ENCODE measurements at places on chromosomes 5 and 9.

DNA sequence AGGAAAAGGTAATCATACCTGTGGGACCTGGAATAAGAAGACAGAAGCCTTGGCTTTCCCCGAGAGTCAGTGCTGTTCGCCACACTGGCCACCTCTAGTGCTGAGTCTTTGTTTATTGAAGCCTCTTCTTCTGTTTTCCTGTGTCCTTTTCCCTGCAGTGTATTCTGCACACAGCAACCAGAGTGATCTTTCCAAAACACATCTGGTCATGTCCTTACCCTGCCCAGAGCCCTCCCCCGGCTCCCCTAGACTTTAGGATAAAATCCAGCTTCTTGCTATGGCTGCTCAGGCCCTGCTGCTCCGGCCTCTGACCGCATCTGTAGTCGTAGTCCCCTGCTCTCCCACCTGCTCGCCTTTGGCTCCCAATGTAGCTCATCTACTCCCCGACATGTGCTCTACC lies 28.3 kb downstream of the GALNT10 start:
- DNase-seq, result no peak

DNA sequence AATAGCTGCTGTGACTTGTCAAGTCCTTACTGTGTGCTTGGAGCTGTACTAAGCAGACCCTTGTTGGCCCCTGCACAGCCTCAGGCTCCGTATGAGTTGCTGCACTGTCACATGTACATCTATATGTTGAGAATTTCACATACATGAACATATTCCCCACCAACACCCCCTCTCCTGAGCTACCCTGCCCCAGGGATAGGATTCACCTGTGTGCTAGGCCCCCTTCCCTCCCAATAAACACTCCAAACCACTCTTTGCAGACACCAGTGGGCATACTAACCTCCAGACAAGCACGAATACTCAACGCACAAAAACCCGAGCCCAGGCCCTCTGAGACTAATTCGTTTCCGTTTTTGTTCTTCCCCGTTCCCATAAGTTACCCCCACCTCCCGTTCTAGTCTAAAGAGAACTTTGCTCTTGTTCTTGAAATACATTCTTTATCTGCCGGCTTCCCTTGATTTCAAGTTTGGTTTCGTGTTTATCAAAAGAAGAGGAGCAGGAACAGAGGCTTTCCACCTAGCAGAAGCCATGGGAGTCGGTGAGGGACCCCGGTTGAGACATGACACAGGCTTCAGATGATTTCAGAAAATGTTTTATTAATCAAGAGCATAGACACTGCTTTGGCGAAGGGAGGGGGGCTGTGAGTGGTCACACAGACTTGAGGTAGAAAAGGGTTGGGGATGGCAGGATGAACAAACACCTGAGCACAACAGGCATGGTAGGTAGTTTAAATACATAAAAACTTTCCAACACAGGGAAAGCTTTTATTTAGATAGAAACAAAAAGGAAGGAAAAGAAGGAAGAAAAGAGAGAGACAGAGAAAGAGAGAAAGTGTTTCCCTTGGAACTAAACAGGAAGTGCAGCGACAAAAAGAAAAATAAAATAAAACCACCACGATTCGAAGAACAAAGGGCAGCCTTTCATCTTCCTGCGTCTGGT lies 3.4 kb downstream of the HAND1 start:
- no peak for DNase-seq

- no peak for DNase-seq
Observed at GRCh38 chr9:121800376-121800775, 148.9 kb downstream of the DAB2IP start.

DNA sequence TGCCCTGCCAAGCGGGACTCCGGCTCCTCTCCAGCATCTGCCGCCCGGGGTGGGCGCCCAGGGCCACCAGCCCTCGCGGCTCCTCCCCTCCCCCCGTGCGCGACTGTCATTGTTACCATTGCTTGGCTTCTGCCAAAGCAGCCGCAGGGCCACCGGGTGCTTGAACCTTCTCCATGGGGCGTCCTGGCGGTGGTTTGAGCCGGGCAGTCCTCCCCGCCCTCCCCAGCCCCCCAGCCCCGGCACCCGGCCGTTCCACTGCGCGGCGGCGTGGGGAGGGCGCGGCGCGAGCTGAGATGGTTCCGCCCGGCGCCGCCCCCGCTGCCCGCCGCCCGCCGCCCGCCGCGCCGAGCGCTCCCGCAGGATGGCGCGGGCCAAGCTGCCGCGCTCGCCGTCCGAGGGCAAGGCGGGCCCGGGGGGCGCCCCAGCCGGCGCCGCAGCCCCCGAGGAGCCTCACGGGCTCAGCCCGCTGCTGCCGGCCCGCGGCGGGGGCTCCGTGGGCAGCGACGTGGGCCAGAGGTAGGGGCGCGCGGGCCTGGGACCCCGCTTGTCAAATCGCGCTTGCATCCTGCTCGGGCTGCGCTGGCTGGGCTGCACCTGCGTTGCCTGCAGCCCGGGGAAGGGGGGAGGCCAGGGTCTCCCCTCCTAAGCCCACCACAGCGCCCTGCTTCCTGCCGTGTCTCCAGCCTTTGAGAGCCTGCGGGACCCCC lies 34.4 kb downstream of the KCNT1 start:
- DNase-seq, result no peak

GRCh38 chr5:148922606-148923005 lies 96.2 kb downstream of the ADRB2 start:
- no peak for DNase-seq

- DNase-seq, result no peak
Observed at GRCh38 chr9:74775396-74775795, 112.3 kb downstream of the TRPM6 start.

GRCh38 chr5:92401492-92401891 lies 1018.4 kb upstream of the ARRDC3 start:
- DNase-seq, result no peak

GRCh38 chr9:136703276-136703860 lies 9.0 kb upstream of the DIPK1B start:
- DNase-seq, result no peak

GRCh38 chr9:124684169-124684568 lies 86.9 kb downstream of the NR6A1 start:
- DNase-seq, result no peak

- no peak for DNase-seq
Observed at GRCh38 chr5:68730220-68730978, 363.4 kb upstream of the SLC30A5 start.

- DNase-seq, result no peak
Observed at GRCh38 chr9:129569502-129570449, 51.1 kb downstream of the C9orf50 start.

GRCh38 chr9:37990404-37991015 lies 78.5 kb downstream of the SHB start:
- no peak for DNase-seq

GRCh38 chr9:133421615-133422542 lies at the start of gene ADAMTS13:
Gene ADAMTS13 (plus strand): TSS chr9:133422367. CDS start chr9:133422444, 77 bp downstream.
- no peak for DNase-seq

DNA sequence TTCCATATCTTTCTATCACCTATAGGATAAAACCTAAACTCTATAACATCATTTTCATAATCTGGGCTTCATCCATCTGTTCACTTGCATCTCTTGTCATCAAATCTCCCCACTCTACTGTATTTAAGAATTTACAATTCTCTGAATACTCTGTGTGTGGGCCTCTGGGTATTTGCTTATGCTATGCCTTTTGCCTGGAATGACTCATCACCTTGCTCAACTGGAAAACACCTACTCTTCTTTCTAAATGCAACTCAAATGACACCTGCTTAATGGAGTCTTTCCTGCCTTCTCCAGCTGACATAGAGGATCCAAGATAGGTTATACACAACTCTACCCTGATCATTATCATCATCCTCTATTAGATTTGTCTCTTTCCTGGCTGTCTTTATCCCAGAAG lies 421.7 kb downstream of the SPATA31D1 start:
- no peak for DNase-seq

DNA sequence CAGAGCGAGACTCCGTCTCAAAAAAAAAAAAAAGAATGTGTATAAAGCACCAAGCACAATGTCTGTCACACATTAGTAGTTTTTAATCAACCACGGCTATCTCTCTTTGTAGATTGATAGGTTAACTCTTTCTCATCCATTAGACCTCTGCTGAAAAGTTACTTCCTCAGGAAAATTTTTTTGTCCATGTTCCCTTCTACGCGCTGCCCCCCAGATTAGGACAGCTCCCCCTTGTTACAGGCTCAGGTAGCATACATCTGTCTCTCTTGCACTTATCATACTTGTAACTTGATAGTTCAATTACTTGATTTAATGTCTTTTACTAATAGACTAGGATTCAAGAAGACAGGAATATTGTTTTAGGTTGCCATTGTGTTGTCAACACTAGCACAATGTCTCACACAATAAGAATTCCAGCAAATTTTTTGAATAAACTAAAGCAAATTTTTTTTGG lies 1.5 kb downstream of the SPDL1 start:
- DNase-seq, result no peak

DNA sequence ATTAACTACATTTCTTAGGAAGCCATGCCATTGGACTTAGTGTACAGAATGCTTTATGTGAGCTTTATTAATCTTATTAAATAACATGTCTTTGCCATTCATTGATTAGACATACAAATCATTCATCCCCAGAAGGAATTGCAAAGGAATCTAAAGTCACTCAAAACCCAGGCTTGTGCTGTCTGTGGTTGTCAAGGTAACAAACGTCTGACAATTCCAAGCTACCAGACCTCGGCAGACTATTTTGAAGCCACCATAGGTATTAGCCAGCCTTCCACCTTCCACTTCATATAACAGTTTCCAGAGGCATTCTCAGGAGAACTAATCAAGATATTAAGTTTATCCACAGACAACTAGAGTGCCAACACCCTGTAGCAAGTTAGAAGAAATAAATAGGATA lies 135.2 kb upstream of the TUSC1 start:
- no peak for DNase-seq

DNA sequence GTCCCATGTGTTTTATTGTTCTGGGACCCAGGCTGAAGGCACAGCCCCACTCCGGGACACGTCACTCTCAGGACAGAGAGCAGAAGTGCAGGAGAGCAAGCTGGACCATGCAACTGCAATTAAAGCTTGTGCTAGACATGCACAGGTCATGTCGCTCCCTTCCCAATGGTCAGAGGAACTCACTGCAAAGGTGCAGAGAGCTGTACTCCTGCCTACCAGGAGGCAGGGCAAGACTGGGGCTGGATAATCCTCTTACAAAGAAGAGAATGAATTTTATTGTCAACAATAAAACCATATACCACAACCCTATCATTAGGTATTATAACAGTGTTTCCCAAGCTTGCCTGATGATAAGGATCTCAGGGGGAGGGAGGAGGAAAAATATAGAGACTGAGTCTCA lies 74.0 kb upstream of the NEK6 start:
- DNase-seq, result no peak

GRCh38 chr9:112900488-112900887 lies 9.8 kb upstream of the SLC46A2 start:
- DNase-seq, result no peak

GRCh38 chr9:37430841-37431597 lies 8.5 kb downstream of the GRHPR start:
- DNase-seq, result no peak

DNA sequence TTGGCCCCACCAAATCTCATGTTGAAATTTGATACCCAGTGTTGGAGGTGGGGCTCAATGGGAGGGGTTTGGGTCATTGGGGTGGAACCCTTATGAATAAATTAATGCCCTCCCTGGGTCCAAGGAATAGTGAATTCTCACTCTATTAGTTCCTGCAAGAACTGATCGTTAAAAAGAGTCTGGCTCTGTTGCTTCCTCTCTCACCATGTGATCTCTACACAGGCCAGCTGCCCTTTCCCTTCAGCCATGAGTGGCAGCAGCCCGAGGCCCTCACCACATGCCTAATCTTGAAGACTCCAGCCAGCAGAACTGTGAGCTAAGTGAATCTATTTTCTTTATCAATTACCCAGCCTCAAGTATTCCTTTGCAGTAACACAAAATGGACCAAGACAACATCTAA lies 106.0 kb downstream of the CAAP1 start:
- no peak for DNase-seq

- DNase-seq, result no peak
Observed at GRCh38 chr9:113536166-113536482, 72.6 kb downstream of the RGS3 start.
